ENCODE measurements at places on chromosomes 7 and 10.

DNA sequence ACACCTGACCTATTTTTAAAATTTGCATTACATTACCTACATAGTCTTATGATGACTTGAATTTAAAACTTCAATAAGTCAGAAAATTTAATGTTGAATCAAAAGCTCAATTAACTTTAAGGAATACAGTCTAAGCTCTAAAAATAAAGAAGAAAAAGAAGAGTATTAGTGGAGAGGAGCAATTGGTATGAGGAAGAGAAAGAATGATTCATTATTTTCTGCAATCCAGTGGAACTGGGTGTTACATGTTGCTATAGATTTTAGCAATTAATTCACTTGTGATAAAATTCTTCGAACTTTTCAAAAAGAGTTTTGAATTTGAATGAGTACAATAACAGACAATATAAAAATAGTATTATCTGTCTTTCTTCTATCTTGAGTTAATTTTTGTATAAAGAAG is 158.9 kb upstream of the POT1 start:
- DNase-seq = no peak

DNA sequence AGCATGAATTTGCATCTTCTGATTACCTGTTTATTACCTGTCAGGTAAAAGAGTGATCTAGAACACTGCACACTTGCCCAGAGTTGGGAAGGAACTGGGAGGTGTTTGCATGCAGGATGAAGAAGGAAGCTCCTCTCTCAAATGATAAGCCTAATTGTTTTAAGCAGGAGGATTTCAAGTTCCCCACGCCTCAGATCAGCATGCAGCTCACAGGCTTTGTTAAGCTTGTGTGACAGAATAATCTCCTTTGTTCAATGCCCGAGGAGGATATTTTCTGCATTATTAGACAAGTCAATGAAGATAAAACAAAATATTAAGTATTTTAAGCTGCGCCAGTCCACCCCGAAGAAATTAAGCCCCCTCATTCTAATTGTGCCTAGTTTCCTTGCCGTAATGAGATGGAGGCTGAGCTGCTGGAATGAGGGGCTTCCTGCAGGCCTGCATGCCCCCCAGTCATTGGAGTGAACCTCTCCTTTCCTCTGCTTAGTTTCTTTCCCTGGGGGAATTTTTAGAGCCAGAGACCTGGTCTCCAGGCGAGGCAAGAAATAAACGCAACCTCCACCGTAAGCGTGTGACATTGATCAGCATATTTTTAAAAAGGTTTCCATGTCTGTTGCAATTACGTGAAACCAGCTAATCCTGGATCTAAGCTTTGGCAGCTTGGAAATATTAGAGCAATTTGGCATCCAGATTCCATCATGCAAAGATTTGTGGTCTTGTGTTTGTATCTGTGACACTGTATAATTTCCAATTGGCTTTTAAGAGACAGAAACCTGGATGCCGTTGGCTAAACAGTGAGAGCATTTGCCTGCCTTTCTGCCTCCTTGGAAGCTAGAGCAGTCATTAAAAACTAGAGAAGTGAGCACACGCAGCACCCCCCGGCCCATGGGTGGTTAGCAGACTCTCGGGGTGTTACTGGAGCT is 376.0 kb downstream of the GALNT17 start:
- DNase-seq = no peak

DNA sequence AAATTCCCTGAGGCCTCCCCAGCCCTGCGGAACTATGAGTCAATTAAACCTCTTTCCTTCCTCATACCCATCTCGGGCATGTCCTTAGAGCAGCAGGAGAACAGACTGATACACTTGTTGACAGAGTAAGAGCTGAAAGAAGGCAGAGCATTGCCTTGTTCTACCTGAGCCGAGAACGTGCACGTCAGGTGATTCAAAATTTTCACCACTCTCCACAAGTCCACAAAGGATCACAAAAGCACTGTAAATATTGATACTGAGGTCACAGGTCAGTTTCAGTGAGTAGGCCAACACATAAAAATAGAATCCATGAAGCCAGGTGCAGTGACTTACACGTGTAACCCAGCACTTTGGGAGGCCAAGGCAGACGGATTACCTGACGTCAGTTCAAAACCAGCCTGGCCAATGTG is 27.8 kb downstream of the DCLRE1C start:
- no peak for DNase-seq

DNA sequence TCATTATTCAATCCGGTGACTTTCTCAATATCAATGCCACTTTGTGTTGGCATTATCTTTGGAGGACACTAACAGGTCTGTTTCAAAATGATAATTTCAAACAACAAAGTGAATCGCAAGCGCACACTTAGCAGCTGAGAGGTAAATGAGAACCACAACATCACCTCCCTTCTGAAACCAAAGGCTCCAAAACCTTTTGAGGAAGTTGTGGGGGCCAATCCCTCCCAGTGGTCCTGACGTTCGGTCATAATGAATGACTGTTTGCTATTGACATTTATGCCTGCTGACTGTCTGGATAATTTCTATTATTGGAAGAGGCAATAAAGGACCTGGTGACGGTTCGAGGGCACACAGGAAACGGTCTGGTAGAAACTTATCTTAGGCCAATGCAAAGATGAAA is 1.8 kb downstream of the ADARB2 start:
- no peak for DNase-seq

GRCh38 chr10:122018491-122018890 is 29.5 kb downstream of the TACC2 start:
- DNase-seq = no peak

Measured in activated CD4-positive, alpha-beta T cell treated with anti-CD3 and anti-CD28 coated beads, Interleukin-10, Interleukin-2, amounts not matched to agents 100 ng/mL and 50 ng/mL, durations not matched to agents 16 hours and 8 hours (primary cell).